NCI-H1048 (cell line): ENCODE measurements at places on chromosomes 13 and 19.

DNA sequence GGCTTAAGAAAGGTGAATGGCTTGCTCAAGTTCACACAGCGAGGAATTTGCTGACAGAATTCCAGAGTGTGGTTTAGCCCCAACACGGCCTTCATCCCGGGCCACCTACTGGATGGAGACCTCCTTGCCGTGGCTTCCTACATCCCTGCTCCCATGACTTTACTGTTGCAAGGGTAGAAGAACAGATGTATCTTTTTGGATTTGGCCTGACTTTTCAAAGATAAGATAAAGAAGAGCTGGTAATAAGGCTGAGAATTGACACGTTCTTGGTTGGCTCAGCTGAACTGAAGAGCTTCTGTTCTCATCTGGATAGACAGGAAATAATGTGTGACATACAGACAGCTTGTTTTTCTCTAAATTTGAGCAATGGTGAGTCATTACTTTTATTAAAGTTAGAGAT is 113.1 kb downstream of the KLF5 start:
- DNase-seq = no peak

GRCh38 chr13:60229708-60230272 is 66.1 kb upstream of the DIAPH3 start:
- no peak for DNase-seq

DNA sequence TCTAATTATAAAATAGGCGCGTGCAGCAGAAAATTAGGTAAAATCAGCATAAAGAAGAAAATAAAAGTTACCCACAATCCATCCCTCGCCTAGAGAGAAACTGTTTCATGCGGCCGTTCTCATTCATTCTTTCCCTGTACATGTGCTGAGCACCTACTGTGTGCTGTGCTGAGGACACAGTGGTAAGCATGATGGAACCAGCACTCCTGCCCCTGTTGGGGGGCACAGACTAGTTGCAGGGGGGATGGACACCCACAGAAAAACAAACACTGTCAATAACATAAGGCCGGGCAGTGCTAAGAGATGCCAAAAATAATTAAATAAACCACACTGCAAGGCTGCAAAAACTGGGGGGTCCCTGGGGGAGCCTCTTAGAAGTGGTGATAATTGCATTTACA is 43.3 kb downstream of the PTPRS start:
- DNase-seq = no peak

- no peak for DNase-seq
These were observed 5.1 kb downstream of the KLK6 start for GRCh38 chr19:50964266-50964665.

DNA sequence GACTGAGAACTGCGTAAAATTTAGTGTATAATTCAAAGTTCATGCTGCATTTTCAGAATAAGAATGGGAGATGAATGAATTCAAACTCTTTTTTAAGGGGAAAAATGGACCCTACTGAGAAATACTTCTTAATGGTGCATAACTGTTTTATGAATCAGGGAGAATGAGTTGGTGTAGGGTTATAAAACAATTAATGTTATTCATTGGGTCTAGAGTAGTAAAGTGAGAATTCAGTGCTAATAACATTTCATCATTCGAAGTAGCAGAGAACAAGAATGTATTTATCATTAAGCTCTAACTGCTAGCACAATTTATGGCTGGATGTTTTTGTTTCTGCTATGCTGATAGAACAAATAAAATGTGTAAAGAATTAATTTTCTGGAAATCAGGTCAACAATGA is 310.2 kb downstream of the SLITRK5 start:
- DNase-seq = no peak

DNA sequence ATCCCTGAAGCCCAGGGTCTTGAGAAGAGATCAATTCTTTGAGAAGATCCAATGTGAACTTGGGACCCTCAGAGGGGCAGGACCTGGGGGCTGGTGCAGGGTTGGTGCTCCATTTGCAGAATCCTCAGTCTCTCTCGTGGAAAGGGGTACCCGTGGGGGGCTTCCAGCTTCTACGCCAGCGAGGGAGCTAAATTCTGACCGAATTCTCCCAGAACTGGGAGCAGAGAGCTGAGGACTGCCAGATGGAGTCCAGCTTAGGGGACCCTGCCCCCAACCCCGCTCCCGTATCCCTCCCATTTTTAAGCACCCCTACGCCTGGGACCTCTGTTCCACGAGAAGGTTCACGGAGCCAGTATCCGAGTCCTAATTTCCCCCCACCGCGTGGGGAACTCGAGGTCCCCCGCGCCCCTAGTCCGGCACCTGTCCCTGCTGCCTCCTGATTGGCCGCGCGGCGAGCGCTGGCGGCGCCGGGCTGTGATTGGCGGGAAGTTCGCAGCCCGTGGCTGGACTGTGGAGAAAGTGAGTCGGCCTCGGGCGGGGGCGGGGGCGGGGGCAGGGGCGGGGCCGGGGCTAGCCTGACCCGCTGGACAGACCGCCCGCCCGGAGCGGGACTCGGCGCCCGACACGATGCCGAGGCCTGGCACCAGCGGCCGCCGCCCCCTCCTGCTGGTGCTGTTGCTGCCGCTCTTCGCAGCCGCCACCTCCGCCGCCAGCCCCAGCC is 4.4 kb upstream of the LTBP4 start:
- DNase-seq = no peak

DNA sequence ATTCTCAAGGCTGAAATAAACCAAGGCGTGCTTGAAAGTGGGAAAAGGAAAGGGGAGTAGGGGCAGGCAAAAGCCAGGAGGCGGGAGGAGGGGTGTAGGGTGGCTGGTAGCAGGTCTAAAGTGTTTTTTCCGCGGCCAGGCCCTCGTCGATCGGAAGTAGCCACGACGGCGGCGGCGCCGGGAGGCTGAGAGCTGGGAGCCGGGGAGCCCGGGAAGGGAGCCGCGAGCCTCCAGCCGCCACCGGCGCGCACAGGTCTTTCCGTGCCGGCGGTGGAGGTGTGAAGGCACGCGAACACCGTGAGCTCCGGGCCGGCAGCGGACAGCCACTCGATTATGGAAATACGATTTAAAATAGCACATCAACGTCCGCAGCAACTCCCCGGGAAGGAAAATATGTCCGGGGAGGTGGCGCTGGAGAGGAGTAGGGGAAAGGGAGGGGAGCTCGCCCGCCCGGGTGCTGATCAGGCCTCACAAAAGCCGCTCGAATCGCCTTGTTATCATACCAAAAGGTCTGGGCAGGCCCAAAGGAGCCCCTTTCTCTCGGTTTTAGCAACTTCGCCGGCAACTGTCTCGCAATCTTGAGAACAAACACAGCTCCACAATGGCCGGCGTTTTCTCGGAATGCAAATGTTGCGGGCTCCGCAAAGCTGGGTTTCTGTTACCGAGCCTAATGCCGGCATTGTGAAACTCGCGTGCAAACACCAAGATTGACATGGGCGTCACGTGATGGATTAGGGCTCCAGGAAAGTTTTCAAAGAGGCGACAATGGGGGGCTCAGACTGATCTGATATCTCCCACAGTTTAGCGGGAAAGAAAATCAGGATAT is 2.9 kb upstream of the PCDH8 start:
- peak; percentile 2 for DNase-seq

DNA sequence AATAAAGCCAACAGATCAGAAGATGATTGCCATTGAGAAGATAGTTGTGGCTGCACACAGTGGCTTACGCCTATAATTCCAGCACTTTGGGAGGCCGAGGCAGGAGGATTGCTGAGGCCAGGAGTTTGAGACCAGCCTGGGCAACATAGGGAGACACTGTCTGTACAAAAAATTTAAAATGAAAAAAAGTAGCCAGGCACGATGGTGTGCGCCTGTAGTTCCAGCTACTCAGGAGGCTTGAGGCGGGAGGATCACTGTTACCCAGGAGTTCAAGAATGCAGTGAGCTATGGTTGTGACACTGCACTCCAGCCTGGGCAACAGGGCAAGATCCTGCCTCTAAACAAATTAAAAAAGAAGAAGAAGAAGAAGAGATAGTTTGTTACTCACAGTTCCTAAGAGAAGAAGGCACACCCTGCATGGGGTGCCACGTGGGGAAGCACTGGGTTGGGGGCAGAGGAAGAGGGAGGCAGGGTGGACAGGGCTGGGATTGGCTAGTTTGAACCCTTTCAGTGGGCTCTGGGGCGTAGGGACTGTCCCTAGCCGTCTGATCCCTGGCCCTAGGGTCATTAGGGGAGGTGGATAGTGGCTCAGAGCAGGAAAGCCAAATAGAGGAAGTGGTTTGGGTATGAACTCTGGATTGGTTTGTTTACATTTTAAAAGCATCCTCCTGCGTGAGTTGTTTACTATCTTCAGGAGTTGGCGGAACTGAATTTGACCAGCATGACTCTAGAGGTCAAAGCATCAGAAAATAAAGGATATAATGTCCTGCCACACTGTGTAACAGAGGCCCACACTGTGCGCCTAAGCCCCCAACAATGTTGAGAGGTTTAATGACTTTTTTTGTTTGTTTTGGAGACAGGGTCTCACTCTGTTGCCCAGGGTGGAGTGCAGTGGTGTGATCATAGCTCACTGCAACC is 60.5 kb upstream of the MEDAG start:
- no peak for DNase-seq

GRCh38 chr13:106382534-106382933 is 152.9 kb downstream of the EFNB2 start:
- no peak for DNase-seq

DNA sequence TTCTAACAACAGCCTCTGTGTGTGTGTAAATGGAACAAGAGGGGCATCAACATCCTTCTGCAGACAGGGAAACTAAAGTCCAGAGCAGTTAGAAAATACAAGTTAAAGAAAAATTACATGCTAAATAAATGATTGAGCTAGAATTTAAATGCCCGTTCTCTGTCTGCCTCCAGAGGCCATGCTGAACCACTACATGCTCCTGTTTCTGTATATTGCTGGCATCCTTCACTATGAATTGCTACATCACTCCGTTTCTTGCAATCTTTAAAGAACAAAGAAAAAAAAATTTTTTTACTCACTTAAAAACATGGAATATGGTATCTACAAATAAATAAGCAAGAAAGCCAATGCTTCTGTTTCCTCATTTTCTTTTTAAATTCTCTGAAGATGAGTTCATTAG is 47.9 kb downstream of the DCT start:
- no peak for DNase-seq

DNA sequence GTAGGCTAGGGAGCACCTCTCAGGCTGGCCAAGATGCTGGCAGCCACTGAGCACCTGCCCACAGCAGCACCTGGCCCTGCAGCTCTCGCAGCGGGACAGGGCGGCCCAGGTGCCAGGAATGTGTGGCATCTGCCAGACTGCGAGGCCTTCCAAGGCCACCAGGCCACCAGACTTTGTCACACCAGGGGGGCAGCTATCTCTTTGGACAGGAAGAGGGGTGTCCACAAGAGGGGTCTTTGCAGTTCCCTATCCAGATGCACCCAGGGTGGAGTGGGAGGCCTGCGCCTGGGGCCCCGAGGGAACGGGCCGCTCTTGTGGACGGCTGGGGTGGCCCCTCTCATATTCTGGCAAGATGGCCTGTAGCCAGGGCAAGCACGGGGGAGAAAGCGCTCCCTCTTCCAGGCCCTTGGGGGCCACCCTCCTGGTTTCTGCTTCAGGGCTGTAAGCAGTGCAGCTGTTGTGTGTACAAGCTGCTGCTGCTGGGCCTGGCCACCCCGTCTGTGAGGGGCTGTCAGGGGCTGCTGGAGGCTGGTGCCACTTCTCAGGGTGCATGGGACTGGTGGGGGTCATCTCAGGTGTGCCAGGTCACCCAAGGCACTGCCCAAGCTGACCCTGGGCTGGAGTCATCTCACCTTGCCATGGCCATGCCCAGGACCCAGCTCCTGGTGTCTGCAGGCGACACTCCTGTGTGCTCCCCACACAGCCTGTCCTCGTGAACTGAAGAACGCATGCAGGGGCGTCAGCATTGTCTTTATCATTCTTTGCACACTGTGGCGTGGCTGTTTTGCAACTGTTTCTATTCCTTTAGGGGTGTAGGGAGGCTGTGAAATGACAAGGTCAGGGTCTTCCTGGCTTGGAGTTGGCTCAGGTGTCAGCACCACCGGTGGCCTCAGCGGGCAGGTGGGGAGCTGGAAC is 1.8 kb downstream of the TEX29 start:
- no peak for DNase-seq

- no peak for DNase-seq
These were observed 489.1 kb upstream of the TSHZ3 start for GRCh38 chr19:31838163-31838815.

DNA sequence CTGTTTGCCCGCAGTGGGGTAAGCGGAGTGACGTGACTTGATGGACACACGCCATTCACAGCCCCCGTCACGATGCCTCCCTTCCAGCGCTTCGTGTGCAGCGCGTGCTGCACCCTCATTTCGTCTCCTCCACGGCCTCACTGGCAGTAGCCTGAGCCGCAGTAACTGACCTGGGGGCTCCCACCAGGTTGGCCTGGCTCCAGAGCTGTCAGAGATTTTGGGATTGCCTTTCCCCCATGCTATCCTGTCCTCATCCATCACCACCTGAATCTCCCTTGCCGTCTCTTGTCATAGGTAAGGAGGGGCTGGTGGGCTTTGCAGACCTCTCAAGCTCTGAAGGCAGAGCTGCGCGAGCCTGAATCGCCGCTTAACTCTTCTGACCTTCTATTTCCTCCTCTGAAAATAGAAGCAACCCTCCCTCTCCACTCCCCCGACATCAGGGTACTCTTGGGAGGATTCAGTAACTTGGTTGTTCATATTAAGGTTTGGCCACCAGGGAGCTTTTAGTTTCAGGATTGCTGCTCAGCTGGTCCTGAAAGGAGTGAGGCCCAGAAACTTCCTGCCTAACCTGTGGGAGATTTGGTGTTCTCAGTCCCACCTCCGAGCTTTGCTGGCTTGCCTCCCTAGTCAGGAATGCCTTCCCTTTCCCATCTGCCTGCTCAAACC is 27.9 kb downstream of the SIGLEC5 start:
- no peak for DNase-seq

DNA sequence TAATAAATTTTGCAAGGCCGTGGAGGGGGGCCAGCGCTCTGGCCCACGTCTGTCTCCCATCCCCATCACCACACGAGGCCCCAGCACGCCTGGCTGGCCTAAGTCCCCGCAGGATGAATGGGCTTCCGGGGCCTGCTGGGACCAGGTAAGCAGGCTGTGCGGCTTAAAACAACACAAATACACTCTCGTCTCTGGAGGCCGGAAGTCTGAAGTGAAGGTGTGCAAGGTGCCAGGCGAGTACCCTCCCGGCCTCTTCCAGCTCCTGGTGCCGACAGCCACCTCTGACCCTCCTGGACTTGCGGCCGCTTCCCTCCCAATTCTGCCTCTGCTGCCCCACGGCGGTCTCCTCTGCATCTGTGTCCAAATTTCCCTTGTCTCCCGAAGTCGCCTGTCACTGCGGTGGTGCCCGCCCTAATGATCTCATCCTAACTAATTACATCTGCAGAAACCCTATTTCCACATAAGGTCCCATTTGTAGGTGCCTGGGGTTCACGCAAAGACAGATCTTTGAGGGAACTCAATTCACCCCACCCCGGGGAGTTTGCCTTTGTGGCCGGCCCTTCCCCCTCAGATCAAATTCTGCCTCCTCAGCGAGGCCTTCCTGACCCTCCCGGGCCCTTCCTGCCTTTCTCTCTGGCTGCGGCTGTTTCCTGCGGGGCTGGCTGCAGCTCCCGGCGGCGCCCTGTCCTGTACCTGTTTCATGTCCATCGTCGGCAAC is 8.1 kb upstream of the PTBP1 start:
- DNase-seq = no peak

- DNase-seq = no peak
These were observed 16.0 kb downstream of the PRKCSH start for GRCh38 chr19:11451327-11451870.
